ENCODE measurements at places on chromosomes 16 and 17. TPM values are rescaled to one million over a fixed set of nuclear protein-coding genes. Genes with fewer than 3 reads are reported as not detected.

DNA sequence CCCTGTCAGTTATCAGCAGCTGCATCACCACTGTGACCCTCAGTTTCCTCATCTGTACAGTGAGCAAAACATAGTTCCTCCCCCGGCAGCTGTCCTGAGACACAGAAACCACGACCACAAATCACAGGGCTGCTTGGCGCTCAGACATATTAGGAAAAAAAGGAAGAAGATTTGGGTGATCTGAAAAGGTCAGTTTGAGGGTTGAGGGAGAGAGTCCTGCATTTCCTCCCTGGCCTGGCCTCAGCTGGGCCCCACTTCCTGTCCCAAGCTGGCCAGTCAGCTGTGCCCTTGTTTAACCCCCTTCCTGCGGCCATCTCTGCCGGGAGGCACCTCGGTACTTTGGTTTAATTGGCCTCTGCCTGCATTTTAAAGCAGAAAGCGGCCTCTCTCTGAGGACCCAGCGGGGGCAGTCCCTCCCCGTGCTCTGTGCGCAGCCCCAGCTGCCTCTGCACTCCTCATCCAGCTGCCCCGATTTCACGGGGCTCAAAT lies 24.0 kb upstream of the CIBAR2 start:
- no peak for DNase-seq
- no peaks in the 10 kb centered on the region for H3K27me3 ChIP-seq
- H3K4me3 ChIP-seq: no peak overlapping the region
- peaks cover 27% of the 10 kb centered on the region for H3K4me1 ChIP-seq
- no peak overlapping the region for H3K27ac ChIP-seq

The CDRT15 gene
- total RNA-seq: not detected

The IST1 gene
- total RNA-seq: 230 TPM

- H3K4me3 ChIP-seq: no peak overlapping the region
- H3K36me3 ChIP-seq: no peaks in the 10 kb centered on the region
- DNase-seq: no peak
- H3K27ac ChIP-seq: no peak overlapping the region
- peaks cover 20% of the 10 kb centered on the region for H3K4me1 ChIP-seq
Observed at GRCh38 chr16:80019395-80019794, 418.9 kb upstream of the MAF start.

- no peaks in the 10 kb centered on the region for H3K36me3 ChIP-seq
- peaks cover 15% of the 10 kb centered on the region for H3K27me3 ChIP-seq
- no peaks in the 10 kb centered on the region for H3K4me1 ChIP-seq
- no peak overlapping the region for H3K27ac ChIP-seq
- no peak overlapping the region for H3K4me3 ChIP-seq
- no peak for DNase-seq
Observed at GRCh38 chr16:84386047-84386446, 17.7 kb downstream of the ATP2C2 start.

The TEKT5 gene
- total RNA-seq: 0.50 TPM

The HNF1B gene
- 7.3 TPM for total RNA-seq

- H3K4me3 ChIP-seq: peak overlapping the region; percentile 63
- DNase-seq: no peak
- peaks cover 43% of the 10 kb centered on the region for H3K4me1 ChIP-seq
- peaks cover 33% of the 10 kb centered on the region for H3K27me3 ChIP-seq
- H3K27ac ChIP-seq: no peak overlapping the region
Observed at GRCh38 chr17:7437950-7438614, 1.2 kb upstream of the FGF11 start.

The LGALS9B gene
- not detected for total RNA-seq

GRCh38 chr16:23957287-23957686 lies 121.5 kb downstream of the PRKCB start:
- no peaks in the 10 kb centered on the region for H3K36me3 ChIP-seq
- H3K4me3 ChIP-seq: no peak overlapping the region
- no peak overlapping the region for H3K27ac ChIP-seq
- H3K4me1 ChIP-seq: no peaks in the 10 kb centered on the region
- no peaks in the 10 kb centered on the region for H3K27me3 ChIP-seq

- no peak for DNase-seq
- H3K27me3 ChIP-seq: no peaks in the 10 kb centered on the region
- no peaks in the 10 kb centered on the region for H3K36me3 ChIP-seq
- H3K27ac ChIP-seq: no peak overlapping the region
- H3K4me3 ChIP-seq: peak overlapping the region; percentile 61
Observed at GRCh38 chr17:47252209-47252608, 1.4 kb upstream of the ITGB3 start.

The KRT36 gene
- total RNA-seq: not detected

DNA sequence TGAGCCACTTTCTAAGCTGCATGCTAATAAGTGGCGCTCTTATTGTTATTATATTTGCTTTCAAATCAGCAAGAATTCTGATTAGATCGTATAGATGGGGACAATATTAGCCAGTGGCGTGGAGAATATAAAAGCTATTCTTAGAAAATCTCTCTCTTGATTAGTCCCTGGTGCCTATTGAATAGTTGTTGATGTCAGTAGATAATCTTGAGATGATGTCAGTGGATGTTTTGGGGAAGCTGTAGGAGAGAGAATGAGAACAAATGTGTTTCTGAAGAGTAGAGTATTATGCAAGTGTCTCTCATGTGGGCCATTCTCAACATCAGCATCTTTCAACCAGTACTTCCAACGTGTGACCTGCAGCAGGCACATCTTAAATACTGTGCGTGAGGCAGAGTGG lies 445.7 kb downstream of the GRIN2A start:
- H3K27me3 ChIP-seq: no peaks in the 10 kb centered on the region
- no peak for DNase-seq

The CES4A gene
- total RNA-seq: 3.8 TPM

The RNFT1 gene
- 26.8 TPM for total RNA-seq

DNA sequence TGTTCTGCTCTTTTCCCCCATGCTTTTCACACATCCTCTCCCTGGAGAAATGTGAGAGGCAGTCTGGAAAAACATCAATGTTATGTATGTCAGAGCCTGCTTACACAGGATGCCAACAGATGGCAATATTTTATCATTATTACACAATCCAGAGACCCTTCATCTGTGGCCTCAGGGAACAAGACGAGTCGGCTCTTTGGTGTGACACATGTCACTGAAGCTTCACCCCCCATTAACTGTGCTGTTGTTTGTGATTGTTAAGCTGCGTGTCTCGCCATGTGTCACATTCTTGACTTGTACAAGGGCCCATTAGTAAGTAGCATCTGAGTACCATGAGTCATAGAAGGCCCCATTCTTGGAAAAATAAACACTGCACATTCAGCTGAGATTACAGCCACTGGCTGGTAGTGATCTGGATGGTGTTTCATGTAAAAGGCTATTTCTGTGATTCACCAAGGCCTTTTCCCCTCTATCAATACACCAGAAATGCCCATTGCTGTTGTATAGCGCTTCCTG lies 682.1 kb upstream of the SOX9 start:
- peak overlapping the region; percentile 86 for H3K27ac ChIP-seq
- peaks cover 41% of the 10 kb centered on the region for H3K4me1 ChIP-seq
- no peak overlapping the region for H3K4me3 ChIP-seq
- no peaks in the 10 kb centered on the region for H3K27me3 ChIP-seq
- no peak for DNase-seq

GRCh38 chr17:74749279-74750038 lies 1.0 kb downstream of the NHERF1 start:
- H3K36me3 ChIP-seq: peaks cover 17% of the 10 kb centered on the region
- H3K27me3 ChIP-seq: no peaks in the 10 kb centered on the region
- DNase-seq: no peak

The PPY gene
- not detected for total RNA-seq

The CLDN9 gene
- total RNA-seq: not detected

All from osteocyte (in vitro differentiated cells).